ENCODE measurements at places on chromosomes 5 and 9.

GRCh38 chr9:120030847-120031246 lies 549.1 kb downstream of the CDK5RAP2 start:
- no peak for DNase-seq

- no peak for DNase-seq
Measured at GRCh38 chr5:95152131-95152530, 132.8 kb downstream of the MCTP1 start.

GRCh38 chr5:67673618-67674017 lies 477.0 kb upstream of the CD180 start:
- no peak for DNase-seq

- DNase-seq: no peak
Measured at GRCh38 chr5:10400411-10400810, 41.3 kb upstream of the ROPN1L start.

Data from SHP77 treated with DMSO at 0.1 percent for 48 hours (cell line).